Stimulated activated CD4-positive, alpha-beta T cell treated with anti-CD3 and anti-CD28 coated beads, Interleukin-1b, Interleukin-23, amount 100 ng/mL, for 24 hours (primary cell): ENCODE measurements at places on chromosomes 3 and 15.
A peak's percentile ranks its signal among the peaks of the same experiment; 100 is the strongest.

DNA sequence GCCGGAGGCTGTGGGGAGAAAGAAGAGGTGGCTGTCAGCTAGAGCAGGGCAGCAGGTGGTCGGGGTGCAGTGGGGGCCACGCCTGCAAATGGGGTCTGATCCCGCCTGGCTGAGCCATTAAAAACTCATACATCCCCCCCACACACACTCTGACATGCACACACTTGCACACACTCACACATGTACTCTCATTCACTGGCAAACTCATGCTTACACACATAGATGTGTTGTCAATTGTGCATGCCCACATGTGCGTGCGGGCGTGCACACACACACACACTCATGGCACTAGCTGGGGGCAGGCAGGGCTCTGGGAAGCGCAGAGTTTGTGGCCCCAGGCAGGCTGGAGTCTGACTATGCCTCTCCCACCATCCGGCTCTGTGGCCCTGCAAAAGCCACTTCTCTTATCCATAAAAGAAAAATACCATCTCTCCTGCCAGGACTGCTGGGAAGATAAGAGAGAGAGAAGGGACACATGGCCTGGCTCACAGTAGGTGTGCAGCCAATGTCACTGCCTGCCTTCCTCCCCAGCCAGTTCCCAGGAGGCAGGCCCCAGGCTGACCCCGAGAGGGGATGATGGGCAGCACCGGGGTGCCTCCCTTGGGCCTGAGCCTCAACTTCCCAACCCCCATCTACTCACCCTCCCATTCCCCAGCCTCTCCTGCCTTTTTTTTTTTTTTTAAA lies 163.5 kb upstream of the LINGO1 start:
- no peak for DNase-seq

GRCh38 chr3:69121950-69122349 lies 445 bp downstream of the LMOD3 start:
- DNase-seq, result no peak

- DNase-seq, result no peak
Observed at GRCh38 chr3:132654190-132654589, 5.4 kb downstream of the ACAD11 start.

DNA sequence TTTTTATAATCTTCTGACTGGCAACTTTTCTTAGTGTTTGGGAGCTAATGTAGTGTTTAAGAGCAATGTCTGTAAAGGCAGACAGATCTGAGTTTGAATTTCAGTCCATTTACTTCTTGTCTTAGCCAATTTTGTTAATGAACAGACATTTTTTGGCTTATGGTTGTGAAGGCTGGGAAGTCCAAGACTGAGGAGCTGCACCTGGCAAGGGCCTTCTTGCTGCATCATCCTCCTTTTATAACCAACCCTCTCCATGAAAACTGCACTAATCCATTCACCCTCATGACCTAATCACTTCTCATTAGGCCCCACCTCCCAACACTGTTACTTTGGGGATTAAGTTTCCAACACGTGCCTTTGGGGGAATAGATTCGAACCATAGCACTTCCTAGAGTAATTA lies 164.5 kb downstream of the GAP43 start:
- DNase-seq, result no peak

DNA sequence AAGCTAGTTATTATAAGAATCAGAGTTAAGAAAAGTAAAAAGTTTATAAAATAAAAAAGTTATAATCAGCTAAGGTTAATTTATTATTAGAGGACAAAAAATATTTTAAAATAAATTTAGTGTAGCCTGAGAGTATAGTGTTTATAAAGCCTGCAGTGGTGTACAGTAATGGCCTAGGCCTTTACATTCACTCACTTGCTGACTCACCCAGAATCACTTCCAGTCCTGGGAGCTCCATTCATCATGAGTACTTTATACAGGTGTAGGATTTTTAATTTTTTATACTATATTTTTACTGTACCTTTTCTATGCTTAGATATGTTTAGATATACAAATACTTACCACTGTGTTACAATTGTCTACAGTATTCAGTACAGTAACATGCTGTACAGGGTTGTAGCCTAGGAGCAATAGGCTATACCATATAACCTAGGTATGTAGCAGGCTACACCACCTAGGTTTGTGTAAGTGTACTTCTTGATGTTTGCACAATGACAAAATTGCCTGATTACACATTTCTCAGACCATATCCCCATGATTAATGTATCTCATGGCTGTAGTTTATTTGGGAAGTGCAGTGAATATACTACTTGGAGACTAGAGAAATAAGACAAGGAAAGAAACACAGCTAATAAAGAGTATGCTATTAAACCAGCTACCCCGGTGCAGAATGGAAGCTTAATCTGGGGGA lies 101.9 kb upstream of the GALNT15 start:
- no peak for DNase-seq

- no peak for DNase-seq
Observed at GRCh38 chr3:184308744-184309143, 5.7 kb upstream of the EIF4G1 start.

DNA sequence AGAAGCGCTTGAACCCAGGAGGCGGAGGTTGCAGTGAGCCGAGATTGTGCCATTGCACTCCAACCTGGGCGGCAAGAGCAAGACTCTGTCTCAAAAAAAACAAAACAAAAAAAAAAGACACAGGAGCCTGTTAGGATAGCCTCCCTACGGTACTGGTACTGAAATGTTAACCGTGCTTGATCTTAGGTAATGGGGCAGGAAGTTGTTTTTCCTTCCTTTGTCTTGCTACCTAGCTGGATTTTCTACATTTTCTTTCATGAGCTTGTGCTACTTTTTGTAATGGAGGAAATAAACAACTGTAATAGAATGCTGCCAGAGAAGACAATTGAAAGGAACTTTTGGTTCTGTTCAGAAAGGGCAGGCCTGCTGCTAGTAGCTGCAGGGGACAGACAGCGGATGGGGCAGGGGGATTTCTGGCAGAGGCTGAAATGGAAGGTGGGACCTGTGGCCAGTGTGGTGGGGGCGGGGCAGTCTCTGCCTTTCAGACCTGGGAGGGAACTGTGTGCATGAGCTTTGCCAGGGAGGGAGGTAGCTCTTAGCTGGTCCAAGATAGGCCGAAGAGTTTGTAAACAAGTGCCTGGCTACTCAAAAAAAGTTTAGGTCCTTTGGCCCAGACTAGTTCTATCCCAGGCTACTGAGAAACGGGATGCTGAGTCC lies 49.0 kb upstream of the SEMA4B start:
- no peak for DNase-seq

DNA sequence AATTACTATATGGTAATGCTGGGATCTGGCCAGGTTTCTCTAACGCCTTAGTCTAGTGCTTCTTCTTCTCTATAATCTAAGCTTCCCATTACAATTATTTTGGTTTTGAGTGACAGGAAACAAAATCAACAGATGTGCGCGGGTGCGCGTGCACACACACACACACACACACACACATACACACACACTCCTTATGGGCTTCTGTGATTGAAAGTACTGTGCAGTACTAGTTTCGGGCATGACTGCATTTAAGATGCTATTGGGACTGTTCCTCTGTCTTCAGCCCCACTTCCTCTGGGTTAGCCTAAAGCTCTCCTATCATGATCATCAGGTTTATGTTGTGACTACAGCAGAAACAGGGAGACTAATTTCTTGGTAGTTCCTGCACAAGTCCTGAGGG lies 32.2 kb downstream of the EPHB1 start:
- no peak for DNase-seq

- DNase-seq, result no peak
Observed at GRCh38 chr3:55974421-55975165, 487.5 kb upstream of the WNT5A start.

DNA sequence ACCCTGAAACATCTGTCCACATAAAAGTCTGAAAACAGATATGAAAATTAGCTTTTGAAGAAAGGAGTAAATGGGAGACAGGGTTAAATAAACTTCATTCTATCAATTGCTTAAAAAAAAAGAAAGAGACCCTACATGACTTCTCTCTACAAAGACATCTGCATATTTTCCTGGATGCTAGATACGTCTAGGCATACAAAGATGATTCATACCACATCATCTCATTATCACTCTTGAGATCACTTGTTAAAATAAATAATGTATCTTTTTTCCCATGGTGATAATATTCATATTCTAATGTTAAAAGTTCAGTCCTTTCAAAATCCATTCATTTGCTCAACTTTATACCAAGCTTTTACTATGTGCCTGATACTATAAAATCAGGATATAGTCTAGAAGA lies 295.8 kb downstream of the MAGI1 start:
- DNase-seq, result no peak

DNA sequence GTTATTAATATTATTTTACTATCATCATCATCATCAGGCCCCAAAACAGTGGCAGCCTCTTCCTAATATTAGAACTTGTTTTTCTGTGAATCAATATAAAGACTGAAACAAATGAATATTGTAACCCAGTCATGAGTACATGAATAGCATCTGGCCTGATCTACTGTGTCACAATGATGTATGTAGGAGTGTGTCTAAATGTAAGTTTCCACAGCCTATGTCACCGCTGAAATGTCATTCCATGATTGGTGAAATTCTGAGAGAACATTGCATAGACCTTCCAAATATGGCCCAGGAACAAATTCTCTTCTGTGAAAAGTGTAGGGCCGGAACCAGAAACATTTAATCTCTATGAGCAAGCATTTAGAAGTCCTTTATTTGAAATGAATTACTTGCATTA lies 20.6 kb upstream of the C3orf49 start:
- DNase-seq, result no peak

DNA sequence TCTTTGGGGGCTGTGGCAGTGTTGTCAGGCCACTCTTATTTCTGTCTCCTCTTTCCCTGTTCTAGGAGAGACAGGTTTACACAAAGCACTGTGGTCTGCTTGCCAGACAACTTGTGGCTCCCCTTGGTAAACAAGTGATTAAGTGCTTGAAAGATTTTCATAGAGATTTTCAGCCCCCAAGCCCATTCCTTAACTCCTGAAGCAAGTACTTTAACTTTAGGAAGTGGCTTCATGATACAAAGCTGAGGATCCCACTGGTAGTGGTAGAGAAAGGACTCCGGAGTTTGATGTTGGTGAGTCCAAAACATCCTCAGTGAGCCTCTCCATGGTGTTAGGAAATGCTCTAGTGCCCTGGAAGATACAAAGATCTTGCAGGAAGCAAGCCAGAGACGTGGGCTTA lies 12.0 kb downstream of the ZBTB38 start:
- no peak for DNase-seq

- DNase-seq, result no peak
Observed at GRCh38 chr3:104523136-104523535, 843.6 kb upstream of the ALCAM start.

GRCh38 chr15:25611603-25612002 lies 172.8 kb upstream of the UBE3A start:
- DNase-seq, result no peak

DNA sequence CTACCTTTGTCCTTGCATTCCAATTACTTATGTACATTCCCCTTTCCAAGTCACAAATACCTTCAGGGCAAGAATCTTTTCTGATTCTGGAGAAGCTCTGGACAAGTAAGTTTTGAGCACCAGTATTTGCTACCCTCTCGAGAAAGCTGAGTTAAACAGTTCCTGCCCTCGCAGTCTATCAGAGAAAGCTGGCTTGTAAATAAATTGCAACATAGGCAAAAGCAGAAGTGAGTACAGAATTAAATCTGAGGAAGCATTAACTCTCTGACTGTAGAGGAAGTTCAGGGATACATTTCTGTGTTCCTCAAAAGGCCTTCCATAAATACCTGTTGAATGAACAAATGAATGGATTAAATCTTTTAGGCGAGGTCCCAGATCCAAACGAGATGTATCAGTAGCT lies 1.2 kb downstream of the OSBPL11 start:
- DNase-seq, result no peak

GRCh38 chr15:35933531-35933930 lies 387.6 kb upstream of the DPH6 start:
- no peak for DNase-seq

GRCh38 chr15:31268911-31269784 lies 57.5 kb upstream of the KLF13 start:
- DNase-seq, result no peak

DNA sequence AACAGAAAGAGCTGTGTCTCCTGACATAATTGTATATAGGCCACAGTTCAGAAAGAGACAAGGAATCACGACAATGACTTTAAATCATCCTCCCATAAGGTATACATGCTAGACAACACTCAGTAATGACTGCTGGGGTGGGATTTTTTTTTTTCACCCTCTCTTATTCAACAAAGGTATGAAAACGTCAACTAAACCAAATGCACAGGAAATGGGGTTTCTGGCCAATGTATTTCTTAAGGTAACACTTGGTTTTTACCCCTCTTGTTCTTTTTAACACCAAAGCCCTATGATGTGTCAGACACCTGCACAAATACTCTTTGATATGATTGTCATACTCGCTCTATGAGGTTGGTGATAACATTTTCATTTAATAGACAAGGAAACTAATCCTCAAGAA lies 78.3 kb downstream of the MCF2L2 start:
- DNase-seq, result no peak

DNA sequence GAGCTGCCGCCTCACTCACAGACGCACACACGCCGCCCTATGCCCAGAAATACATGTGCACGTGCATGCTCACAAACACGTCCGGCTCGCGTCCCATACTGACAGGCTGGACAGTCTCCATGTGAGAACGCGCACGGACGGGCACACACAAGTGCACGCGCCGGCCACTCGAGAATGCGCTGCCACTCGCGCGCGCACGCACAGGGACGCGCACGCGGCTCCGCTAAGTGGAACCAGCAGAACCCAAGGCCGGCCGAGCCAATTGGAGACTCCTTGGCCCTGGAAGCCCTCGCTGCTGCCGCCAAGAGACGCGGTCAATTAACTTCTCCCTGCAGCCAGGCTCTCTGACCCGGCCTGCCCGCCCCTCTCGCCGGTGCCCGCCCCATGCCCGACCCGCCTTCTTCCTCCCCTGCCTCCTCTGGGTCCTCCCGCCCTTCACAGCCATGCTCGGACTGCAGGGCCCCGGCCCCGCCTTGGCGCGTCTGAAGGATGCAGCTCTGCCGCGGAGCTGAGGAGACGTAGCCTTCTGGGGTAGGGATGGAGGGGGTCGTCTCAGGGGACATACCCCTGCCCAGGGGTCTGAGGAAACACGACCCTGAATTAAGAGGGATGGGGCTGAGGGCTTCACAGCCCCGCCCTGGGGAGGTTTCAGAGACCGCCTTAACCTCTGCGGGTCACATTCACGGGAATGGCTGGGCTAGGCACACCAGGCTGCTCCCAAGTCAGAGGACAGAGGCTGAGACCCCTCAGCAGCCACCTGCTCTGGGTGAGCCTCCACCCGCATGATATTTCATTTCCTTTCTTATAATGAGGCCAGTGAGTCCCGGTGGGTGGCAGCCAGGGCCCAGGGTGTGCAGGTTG lies 15.0 kb downstream of the PTH1R start:
- DNase-seq, result no peak

- DNase-seq, result no peak
Observed at GRCh38 chr15:89648106-89649012, 6.9 kb downstream of the KIF7 start.

- DNase-seq, result peak; percentile 56
Observed at GRCh38 chr15:40105517-40106202, 3.0 kb downstream of the BMF start.

- DNase-seq, result no peak
Observed at GRCh38 chr3:49076116-49076515, 17.8 kb downstream of the QRICH1 start.

DNA sequence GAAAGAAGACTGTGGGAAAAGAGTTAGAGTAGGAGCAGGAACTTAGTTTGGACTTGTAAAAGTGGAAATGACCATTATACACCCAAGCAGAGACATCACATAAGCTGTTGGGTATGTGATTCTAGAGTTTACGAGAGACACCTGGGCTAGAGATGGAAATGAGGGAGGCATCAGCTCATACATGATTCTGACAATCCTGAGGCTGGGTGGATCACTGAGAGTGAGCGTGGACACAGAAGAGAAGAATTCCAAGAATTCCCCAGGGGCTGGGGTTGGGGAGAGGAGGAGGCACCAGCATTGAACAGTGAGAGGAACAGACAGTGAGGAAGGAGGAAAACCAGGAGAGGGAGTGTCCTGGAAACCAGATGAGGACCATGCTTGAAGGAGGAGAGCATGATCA lies 113.5 kb downstream of the KCNAB1 start:
- DNase-seq, result no peak
